Naive thymus-derived CD4-positive, alpha-beta T cell (primary cell): ENCODE measurements at places on chromosomes 13 and 19.
A peak's percentile ranks its signal among the peaks of the same experiment; 100 is the strongest.

DNA sequence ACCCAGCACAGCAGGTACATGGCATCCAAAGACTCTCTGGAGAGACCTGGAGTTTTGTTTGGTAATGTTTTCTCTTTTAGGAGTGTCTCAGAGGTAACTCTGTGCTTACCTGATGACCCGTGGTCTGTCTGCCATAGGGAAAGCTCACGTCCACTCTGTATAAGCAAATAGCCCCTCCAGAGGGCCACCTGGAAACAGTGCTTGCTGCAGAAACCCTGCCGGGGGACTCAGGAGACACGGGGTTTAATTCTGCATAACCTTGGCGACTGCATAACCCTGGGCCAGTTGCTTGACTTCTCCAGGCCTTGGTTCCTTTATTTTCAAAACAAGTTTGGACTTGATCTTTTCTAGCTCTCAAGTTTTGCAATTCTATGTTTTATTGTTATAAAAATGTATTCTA, 187.2 kb upstream of the SOX1 start:
- DNase-seq, result no peak

- DNase-seq, result no peak
These were observed 943 bp downstream of the GJB6 start for GRCh38 chr13:20230913-20231838.

DNA sequence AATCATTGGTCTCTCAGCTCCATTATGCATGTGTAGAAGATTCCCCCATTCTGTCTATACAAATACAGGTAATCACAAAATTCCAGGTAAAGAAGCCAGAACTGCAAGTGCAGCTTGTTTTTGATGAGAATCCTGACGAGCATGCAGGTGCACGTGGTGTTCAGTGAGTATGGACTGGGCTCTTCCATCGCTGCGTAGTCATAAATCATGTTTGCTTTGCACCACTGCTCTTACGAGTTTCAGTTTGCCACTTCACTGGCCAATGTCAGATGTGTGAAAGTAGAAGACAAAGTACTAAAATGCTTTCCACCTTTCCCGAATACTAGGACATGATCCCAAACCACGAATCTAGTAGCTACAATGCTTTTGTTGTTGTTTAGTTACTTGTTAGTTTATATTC, 390.7 kb downstream of the LIG4 start:
- no peak for DNase-seq

GRCh38 chr13:82011355-82011754, 1670.4 kb upstream of the SPRY2 start:
- no peak for DNase-seq

GRCh38 chr13:29934531-29935308, 84.3 kb upstream of the UBL3 start:
- peak; percentile 30 for DNase-seq

DNA sequence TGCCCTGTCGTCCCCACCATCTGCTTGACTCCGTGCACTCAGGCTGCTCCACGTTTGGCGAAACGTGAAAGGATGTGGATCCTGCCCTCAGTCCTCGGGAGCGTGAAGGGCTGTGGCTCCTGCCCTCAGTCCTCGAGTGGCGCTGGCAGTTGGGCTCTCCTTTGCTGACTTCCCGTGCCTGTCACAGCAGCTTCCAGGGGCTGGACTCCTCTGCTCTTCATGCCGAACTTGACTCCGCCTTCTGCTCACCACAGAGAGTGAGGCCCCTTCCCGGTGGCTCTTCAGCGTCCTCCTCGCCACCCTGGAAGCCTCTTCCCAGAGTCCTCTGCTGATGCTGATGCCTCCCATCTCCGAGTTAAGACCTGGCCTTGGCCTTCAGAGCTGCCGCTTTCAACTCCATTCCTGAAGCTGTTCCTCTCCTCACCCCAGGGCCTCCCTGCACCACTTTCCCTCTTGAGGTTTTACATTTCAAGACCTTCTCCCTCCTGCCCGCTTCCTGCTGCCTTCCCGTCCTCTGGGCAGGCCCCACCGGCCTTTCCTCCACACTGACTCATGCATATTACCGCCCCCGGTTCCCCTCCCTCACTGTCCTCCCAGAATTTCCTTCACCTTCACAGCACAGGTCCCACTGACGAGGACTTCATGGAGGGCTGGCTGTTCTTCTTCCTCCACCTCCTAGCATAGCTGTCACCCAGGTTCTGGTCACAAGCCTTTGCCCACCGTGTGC, 111.7 kb downstream of the SHISA2 start:
- DNase-seq, result no peak

DNA sequence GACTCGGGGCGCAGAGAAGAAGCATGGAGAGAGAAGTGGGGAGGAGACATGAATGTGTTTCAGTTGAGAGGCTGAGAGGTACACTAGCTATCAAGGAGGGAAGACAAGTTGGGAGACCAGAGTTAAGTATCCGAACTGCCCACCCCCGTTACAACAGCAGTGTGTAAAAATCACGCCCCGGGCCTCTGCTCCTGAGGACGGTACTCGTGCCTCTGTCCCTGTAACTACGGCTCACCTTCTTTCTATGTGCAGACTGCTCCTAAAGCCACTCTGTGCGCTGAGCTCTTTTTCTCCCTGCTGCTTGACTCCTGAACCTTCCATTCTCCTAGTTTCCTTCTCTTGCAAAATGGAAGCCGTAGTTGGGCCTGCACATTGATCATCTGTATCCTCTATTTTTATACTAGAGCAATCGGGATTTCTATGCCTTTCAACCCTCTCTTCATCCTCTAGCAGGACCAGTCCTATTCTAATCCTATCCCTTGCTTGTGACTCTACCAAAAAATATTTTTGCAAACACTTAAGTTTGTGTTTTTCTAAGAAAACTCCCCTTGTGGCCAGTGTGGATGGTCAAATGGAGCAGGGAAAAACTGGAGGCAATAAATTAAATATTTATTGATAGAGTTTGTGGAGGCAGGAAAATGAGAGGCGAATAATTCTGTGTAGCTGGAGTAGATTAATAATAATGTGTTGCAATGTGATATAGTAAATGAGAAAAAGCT, 569 bp downstream of the POLR1D start:
- DNase-seq, result no peak

GRCh38 chr19:47813304-47813994, 8.3 kb upstream of the CRX start:
- peak; percentile 62 for DNase-seq

DNA sequence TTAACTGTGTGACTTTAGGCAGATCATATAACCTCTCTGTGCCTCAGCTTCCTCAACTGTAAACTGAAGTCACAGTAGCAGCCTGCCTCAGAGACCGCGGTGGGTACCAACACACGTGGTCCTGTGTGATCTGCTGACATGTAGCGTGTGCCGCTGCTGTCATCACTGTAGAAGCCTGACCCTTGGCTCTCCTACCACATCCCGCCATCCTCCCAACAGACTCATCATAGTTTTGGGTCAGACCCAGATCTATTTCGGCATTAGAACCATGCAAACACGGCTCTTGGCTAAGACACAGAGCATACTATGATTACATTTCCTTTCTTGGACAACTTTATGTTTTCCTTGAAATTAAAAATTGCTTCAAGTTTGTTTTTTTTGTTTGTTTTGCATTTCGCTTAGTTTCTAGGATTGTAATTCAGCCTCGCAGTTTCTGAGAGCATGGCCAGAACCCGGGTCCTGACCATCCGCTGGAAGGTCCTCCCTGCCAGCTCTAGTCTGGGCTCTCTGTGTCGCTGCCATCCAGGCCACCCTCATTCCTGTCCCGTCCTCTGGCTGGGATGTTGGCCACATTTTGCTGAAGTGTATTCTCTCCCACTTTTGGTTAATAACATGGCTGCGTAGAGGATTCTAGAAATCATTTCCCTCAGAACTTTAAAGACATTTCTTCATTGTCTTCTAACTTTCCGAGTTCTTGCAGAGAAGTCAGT, 53.0 kb downstream of the GGACT start:
- DNase-seq, result no peak

GRCh38 chr13:99970651-99971575, 654 bp downstream of the ZIC5 start:
- no peak for DNase-seq

DNA sequence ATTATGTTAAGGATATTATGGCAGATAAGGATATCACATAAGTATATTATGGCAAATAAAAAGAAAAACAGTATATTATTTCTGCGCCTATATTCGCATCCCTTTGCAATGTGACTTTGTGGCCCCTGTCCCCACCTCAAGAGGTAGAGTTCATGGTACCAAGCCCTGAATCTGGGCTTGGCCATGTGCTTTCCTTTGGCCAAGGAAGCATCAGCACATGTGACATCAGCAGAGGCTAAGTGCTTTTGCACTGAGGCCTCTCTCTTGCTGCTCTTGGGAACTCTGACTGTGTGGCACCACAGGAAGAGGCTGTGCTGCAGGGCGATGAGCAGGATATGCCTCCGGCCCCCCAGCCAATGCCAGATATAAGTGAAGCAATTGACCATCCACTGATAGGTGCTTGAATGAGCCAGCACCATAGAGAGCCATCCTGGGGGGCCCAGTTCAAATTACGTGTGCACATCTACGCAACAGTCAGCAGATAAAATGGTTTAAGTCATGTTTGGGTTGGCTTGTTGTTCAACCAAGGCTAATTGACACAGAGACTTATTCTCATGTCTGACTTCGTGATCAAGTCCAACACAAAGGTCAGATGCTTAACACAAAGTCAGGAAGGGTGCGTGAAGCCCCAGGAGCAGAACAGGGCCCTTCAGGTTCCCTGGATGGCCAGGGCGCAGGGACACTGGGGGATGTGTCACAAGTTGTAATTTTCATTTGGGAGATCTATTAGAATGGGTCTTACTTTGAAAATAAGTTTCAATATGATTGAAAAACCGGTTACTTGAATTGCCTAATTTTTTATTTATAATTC, 173.3 kb downstream of the COL4A1 start:
- no peak for DNase-seq

DNA sequence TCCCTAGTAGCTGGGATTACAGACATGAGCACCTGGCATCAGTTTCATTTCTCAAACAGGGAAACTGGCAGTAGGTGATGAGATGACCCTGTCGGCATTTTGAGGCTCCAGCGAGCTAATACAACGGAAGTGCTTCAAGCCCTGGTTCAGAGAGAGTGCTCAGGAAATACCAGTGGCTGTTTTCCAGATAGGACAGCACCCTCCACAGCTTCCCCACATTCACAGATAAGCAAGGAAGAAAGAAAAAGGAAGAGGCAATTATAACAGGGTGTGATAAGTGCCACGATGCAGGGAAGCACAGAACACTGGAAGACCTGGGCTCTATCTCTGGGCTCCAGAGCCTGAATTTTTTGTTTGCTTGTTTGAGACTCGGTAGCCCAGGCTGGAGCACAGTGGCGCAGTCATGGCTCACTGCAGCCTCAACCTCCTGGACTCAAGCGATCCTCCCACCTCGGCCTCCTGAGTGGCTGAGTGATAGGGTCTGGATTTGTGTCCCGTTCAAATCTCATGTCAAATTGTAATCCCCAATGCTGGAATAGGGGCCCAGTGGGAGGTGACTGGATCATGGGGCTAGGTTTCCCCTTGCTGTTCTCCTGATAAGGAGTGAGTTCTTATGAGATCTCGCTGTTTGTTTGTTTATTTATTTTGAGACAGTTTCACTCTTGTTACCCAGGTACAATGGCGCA, 43.5 kb downstream of the PIN1 start:
- no peak for DNase-seq

- DNase-seq, result no peak
These were observed 5.2 kb upstream of the BCAM start for GRCh38 chr19:44803442-44804428.

DNA sequence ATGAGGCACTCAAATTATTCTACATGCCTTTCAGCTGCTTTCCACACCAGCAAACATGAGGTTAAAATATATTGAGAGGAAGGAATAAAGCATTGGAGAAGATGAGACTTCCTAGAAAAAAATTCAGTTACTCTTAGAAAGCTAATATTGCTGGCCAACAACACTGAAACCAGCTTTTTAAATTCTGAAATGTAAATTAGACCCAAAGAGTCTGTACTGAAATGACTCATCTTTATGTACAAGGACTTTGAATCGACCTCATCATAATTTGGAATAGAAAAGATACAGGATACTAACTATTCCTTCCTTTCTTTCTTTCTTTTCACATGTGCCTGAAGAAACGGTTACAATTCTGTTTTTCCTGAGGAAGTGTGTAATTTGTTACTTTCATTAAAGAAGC, 6.5 kb upstream of the HSPH1 start:
- no peak for DNase-seq

GRCh38 chr13:92354583-92354982, 872.0 kb upstream of the GPC6 start:
- no peak for DNase-seq

GRCh38 chr19:15234431-15235130, 2.3 kb upstream of the EPHX3 start:
- no peak for DNase-seq

DNA sequence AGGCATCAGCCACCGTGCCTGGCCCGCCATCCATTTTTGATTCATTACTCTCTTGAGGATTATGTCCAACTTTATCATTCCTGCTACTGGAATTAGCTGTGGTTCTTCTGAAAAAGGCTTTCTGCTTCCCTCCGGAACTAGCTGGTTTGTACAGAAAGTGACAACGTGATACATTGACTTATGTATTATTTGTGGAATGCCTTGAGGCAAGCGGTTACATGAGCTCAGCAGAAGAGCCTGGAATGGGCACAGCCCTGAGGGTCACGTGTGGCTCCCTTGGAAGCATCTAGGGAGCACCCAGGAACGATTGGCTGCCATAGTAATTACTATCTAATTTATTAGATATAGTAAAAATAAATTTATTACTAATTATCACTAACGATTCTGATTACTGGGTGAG, 14.4 kb upstream of the RETN start:
- DNase-seq, result no peak

- no peak for DNase-seq
These were observed 426.2 kb upstream of the KLHL1 start for GRCh38 chr13:70534466-70534865.

- no peak for DNase-seq
These were observed 2.3 kb downstream of the LINGO3 start for GRCh38 chr19:2305452-2306280.

DNA sequence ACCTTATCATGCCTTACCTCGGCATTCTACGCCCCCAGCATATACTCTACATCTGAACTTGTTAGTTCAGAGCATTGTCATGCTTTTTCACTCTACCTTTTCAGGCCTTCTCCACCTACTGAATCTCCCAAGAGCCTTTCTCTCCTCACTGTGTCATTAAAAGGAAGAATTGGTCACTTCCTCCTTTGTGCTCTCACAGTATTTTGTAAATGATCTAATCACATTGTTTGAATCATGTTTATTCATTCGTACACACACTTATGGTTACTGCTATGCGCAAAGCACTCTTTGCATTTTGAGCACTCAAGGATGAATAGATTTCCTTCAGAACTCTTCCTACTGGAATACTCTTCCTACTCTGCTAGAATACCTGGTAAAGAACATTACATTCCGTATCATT, 15.8 kb upstream of the ELF1 start:
- no peak for DNase-seq
